Mesenchymal stem cell (in vitro differentiated cells and primary cell): ENCODE measurements at places on chromosomes 2 and 18.

- H3K4me3 ChIP-seq: no peak overlapping the region
- H3K27me3 ChIP-seq: no peaks in the 10 kb centered on the region
- H3K36me3 ChIP-seq: no peaks in the 10 kb centered on the region
- no peaks in the 10 kb centered on the region for H3K4me1 ChIP-seq
- H3K27ac ChIP-seq: no peak overlapping the region
Measured at GRCh38 chr2:115867024-115867423, 1424.6 kb downstream of the DPP10 start.

- H3K27me3 ChIP-seq: no peaks in the 10 kb centered on the region
- peaks cover 2% of the 10 kb centered on the region for H3K4me1 ChIP-seq
- peak overlapping the region; percentile 88 for H3K4me3 ChIP-seq
- peaks cover 36% of the 10 kb centered on the region for H3K36me3 ChIP-seq
- peak overlapping the region; percentile 97 for H3K27ac ChIP-seq
- DNase-seq: no peak
Measured at GRCh38 chr2:206160125-206160806, 571 bp downstream of the EEF1B2 start.

- no peak overlapping the region for H3K4me3 ChIP-seq
- peaks cover 2% of the 10 kb centered on the region for H3K27me3 ChIP-seq
- no peak overlapping the region for H3K27ac ChIP-seq
- no peaks in the 10 kb centered on the region for H3K36me3 ChIP-seq
Measured at GRCh38 chr18:10482985-10483949, 28.8 kb downstream of the APCDD1 start.

DNA sequence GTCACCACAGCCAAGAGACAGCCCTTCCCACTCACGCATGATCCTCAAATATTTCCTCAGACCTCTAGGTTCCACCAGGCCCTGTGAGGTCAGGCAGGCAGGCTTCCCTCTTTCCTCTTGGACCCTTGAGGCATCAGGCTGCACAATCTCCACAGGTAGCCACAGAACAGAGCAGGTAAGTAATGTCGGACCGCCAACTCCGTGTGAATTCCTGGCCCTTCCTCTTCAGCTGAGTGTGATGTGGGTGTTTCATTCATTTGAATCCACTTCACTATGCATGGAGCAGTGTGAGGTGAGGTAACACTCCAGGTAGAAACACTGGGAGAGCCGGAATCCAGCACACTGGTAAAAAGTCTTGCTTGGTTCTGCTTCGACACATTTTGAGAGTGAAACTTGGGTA, 44.0 kb downstream of the MRPL35 start:
- peaks cover 28% of the 10 kb centered on the region for H3K27me3 ChIP-seq
- no peaks in the 10 kb centered on the region for H3K4me1 ChIP-seq
- no peaks in the 10 kb centered on the region for H3K36me3 ChIP-seq
- no peak overlapping the region for H3K4me3 ChIP-seq

DNA sequence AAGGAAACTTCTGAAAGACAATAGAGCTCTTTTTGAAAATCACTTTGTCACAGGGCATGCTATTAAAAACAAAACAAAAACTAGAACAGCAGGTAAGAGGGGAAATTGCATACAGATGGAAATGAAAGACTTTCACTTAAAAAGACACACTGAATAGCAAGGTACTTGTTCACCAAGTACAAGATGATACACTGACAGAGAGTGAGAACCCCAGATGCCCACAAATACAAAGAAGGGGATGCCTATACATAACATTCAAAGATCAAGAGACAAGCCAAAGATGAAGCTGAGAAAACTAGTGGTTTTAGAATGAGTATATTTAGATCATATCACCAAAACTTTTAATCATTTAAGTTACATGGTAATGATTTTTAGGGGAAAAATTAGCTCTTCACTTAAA, 60.7 kb downstream of the ASXL2 start:
- no peak for DNase-seq
- H3K4me1 ChIP-seq: peaks cover 3% of the 10 kb centered on the region

- no peak overlapping the region for H3K27ac ChIP-seq
- H3K27me3 ChIP-seq: no peaks in the 10 kb centered on the region
- peaks cover 5% of the 10 kb centered on the region for H3K4me1 ChIP-seq
- no peaks in the 10 kb centered on the region for H3K36me3 ChIP-seq
Measured at GRCh38 chr2:17648581-17648980, 105.0 kb downstream of the SMC6 start.

- H3K27me3 ChIP-seq: no peaks in the 10 kb centered on the region
- H3K4me3 ChIP-seq: no peak overlapping the region
- peaks cover 61% of the 10 kb centered on the region for H3K36me3 ChIP-seq
- H3K4me1 ChIP-seq: peaks cover 16% of the 10 kb centered on the region
- H3K27ac ChIP-seq: no peak overlapping the region
Measured at GRCh38 chr2:25246558-25247290, 78.3 kb upstream of the POMC start.

GRCh38 chr2:27322301-27322765, 564 bp downstream of the MPV17 start:
- peaks cover 13% of the 10 kb centered on the region for H3K4me1 ChIP-seq
- H3K4me3 ChIP-seq: peak overlapping the region; percentile 91
- H3K27me3 ChIP-seq: no peaks in the 10 kb centered on the region
- peak overlapping the region; percentile 76 for H3K27ac ChIP-seq
- peaks cover 25% of the 10 kb centered on the region for H3K36me3 ChIP-seq
